ENCODE measurements at places on chromosomes 7 and 10.

DNA sequence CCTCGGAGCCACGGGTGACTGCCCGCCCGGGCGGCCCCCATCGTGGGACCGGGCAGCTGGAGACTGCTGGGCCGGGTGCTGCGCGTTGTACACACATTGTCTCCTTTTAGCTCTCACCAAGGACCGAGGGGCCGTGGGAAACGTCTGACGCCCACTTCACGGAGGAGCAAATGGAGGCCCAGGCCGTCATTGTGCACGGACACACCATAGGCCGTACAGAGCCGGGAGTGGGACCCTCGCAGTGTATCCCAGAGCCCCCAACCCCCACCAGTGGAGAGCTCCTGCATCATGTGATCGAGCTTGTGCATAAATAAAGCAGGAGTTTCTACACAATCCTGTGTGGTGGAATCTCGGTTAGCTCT is 722 bp downstream of the DENND10 start:
- no peak for DNase-seq

- DNase-seq, result no peak
Measured at GRCh38 chr10:7665767-7666166, 999 bp downstream of the ITIH5 start.

GRCh38 chr10:9615189-9615588 is 1402.5 kb upstream of the CELF2 start:
- DNase-seq, result no peak

- no peak for DNase-seq
Measured at GRCh38 chr7:154546946-154547587, 455.9 kb downstream of the PAXIP1 start.

GRCh38 chr10:30854656-30855055 is 177.0 kb downstream of the ZNF438 start:
- DNase-seq, result no peak

DNA sequence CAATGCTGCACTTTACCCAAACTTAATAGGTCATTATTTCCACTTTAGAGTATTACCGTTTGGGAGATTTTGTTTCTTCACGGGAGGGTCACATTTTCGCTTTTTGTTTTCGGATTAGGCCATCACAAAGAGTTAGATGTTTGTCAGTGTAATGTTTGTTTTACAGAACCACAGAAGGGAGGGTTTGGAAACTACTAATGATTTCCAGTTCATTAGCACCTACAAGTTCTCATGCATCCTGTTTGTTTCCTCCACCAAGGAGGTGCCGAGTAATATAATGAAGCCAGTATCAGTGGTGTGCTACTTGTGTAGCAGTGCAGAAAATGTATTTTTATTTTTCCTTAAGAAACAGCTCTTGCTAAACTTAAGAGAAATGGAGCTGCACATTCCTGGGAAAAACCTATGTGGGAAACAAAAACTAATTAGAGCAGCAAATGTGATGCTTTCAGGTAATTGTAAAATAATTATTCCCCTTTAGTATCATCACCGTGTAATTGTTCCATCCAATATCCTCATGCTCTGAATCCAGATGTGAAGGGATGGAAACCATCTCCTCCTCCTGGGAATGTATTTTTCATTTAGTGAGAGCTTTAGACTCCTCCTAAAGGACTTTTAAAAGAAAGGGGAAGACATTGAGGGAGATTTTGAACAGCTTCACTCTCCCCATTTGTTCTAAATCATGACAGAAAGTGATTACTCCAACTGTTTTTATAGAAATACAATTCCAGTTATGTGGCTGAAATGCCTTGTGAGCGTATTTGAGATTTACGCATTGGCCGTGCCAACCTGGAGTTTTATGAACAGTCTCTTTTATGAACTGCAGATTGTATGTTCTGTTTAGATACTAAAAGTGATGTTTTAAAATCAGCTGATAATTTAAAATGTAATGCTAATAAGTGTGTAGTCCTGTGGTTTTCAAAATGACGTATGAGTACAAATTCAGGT is 5.6 kb downstream of the CELF2 start:
- DNase-seq, result no peak

DNA sequence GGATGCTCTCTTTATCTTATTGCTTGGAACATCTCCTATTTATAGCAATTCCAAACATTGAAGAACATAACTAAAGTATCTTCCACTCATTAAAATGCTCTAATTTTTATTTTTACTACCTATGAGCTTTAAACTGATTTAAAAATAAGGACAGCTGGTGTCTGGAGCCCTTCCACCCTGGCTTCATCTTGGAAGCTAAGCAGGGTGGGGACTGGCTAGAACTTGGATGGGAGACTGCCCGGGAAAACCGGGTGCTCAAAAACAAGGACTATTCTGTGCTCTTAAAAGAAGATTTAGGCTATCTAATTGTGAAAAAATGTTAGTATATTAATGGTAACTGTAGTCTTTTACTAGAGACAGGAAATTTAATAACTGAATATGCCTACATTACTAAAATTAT is 69.2 kb downstream of the ARMC3 start:
- no peak for DNase-seq

GRCh38 chr7:29609162-29610037 is 45.8 kb downstream of the PRR15 start:
- no peak for DNase-seq

- DNase-seq, result no peak
Measured at GRCh38 chr10:101451261-101451660, 97.3 kb downstream of the BTRC start.

DNA sequence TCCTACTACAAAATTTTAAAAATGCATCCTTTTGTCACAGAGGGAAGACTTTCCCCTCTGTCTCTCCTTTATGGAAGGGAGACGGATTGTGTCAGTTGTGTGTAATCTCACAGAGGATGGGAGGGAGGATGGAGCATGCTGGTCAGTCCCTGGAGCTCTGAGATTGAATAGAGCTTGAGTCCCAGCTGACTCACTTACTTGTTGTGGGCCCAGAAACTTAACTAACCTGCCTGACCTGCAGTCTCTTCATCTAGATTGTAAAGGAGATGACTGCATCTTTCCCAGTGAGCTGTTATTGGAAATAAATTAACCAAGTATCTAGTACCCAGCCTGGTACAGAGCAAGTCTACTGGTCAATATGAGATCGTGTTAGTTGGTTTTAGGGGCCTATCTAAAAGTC is 77.9 kb upstream of the ADO start:
- DNase-seq, result no peak

- no peak for DNase-seq
Measured at GRCh38 chr10:34885898-34886297, 70.8 kb upstream of the PARD3 start.

DNA sequence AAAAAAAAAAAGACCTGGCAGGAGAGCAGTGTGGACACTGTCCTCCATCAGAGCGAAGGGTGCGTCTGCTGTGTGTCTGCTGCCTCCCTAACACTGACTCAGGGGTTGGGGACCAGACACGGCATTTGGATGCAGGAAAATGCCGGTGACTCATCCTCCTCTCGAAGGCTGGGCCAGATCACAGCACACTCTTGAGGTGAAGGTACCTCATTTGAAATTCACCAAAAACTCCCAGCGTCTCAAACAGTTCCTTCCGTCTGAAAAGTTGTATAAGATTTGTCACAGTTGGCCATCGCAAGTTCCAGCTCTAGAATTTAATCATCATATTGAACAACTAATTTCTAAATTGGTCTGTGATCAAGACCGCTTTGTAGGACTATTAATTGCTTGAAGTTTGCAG is 118.1 kb upstream of the LYZL2 start:
- no peak for DNase-seq

DNA sequence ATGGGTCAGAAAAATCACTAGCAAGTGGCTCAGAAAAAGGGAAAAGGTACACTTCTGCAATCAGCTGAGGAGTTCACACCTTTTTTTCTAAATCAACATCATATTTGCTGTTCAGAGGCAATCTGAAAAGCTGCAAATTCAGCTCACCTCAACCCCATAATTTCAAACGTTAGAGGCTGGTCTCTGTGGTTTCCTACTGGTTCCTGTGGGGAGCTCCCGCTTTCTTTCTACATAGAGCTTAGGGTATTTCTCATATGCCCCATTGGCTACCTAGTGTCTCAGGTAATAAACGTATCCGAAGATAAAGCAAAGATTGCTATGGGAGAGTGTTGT is 5.2 kb upstream of the ZNF22 start:
- no peak for DNase-seq

DNA sequence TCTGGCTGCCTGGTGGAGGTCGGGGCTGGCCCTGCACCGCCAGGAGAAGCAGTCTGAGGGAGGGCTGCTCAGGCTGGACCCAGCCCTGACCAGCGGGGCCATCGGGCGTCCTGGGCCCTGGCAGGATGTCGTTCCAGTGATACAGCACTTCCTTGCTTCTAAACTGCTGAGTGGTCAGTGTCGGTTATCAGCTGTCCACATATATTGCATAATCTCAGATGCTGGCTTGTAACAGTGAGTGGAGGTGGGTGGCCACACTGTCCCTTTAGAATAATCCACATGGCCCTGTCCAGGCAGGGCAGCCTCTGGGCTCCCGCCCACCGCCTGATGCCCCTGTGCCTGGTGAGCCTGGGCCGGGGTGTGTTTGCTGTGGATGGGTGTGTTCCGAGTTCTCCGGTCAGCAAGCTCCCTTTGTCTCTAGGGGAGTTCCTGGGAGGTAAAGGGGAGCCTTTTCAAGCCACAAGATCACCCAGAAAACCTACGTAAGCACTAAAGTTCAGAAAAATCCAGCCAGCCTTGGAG is 86.1 kb downstream of the LHPP start:
- no peak for DNase-seq

GRCh38 chr7:134334408-134334807 is 17.7 kb upstream of the SLC35B4 start:
- DNase-seq, result no peak

DNA sequence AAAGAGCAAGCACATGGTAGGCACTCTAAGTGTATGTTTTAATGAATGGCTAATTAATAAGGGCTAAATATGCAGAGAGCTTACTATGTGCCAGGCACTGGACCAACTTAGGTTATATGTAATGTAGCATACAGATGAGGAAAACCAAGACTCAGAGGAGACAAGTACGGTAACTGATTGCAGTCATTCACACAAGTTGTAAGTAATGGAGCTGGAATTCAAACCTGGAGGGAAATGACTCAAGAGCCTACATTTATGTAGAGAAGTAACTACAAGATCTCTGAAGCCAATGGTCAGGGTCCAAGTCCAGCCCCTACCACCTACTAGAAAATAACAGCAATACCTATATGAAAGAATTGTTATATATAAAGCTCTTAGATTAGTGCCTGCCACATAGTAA is 97.3 kb upstream of the KCNIP2 start:
- DNase-seq, result no peak

- DNase-seq, result no peak
Measured at GRCh38 chr10:124532106-124532641, 70.6 kb downstream of the LHPP start.

DNA sequence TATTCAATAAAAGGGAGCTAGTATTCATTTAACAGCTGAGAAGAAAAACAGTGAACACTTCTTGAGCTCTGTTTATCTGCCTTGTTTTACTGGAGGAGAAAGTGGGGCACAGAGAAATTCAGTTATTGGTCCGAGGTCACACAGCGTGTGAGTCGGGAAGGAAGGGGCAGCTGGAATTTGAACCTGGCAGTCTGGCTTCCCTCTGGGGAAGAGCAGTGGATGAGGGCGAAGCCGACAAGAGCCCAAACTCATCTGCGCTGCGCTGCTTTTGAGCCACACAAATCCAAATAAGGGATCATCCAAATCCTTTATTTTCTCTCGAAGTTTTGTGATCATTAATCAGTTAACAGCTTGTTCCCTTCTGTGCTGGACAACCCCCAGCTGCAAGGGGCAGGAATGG is 23.7 kb upstream of the PFKFB3 start:
- no peak for DNase-seq

DNA sequence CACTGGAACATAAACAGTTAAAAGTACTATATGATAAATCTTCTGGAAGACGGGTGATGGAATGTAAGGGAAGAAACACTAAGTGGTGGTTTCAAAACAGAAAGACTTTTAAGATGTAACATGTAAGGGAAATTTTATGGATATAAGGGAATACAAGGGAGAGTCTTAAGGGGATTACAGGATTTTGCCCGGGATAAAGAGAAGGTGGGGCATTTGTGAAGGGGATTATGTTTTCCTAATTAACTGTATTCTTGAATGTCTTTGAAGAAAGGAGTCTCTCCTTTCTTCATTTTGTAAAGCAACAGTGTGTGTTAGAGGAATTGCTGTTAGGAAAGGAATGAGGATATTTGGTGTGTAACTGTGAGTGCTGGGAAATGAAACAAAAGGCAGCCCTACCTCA is 745.2 kb downstream of the AUTS2 start:
- DNase-seq, result no peak

DNA sequence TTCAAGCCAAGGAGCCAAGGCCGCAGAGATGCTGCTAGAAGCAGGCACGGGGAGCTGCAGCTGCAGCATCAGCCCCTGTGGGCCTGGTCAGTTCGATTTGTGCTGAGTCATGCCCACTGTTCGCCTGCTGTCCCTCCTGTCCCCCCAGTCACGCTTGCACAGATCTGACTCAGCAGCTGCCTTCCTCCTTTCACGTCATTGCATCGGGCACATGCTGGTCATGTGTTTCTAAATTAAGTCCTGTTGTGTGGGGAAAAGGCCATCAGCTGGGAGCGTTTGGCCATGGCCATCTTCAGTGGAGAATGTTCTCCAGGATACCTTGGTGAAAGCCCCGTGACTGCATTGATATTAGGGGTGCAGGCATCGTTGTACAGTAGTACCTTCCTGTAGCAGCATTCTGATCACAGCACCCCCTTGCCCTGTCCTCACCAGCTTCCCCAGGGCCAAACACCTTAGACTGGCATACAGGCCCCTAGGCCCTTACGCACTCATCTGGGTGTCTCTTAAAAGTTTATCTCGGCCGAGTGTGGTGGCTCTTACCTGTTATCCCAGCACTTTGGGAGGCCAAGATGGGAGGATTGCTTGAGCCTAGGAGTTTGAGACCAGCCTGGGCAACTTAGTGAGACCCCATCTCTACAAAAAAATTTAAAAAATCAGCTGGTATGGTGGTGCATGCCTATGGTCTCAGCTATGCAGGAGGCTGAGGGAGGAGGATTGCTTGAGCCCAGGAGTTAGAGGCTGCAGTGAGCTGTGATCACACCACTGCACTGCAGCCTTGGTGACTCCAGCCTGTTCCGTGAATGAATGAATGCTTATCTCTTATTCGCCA is 23.2 kb downstream of the POR start:
- DNase-seq, result no peak

- no peak for DNase-seq
Measured at GRCh38 chr10:112637901-112638300, 190.9 kb downstream of the VTI1A start.

- no peak for DNase-seq
Measured at GRCh38 chr7:70542750-70543376, 589.1 kb upstream of the GALNT17 start.

GRCh38 chr10:29501692-29502091 is 133.1 kb downstream of the SVIL start:
- DNase-seq, result no peak

GRCh38 chr7:2087744-2088143 is 145.0 kb downstream of the MAD1L1 start:
- no peak for DNase-seq
